ENCODE measurements at places on chromosomes 7 and 10. TPM values are rescaled to one million over a fixed set of nuclear protein-coding genes. Genes with fewer than 3 reads are reported as not detected.

GRCh38 chr7:144489504-144489903 lies 86.0 kb upstream of the NOBOX start:
- H3K36me3 ChIP-seq: no peaks in the 10 kb centered on the region
- H3K27ac ChIP-seq: no peak overlapping the region
- H3K27me3 ChIP-seq: no peaks in the 10 kb centered on the region
- H3K4me1 ChIP-seq: no peaks in the 10 kb centered on the region
- no peak for DNase-seq

DNA sequence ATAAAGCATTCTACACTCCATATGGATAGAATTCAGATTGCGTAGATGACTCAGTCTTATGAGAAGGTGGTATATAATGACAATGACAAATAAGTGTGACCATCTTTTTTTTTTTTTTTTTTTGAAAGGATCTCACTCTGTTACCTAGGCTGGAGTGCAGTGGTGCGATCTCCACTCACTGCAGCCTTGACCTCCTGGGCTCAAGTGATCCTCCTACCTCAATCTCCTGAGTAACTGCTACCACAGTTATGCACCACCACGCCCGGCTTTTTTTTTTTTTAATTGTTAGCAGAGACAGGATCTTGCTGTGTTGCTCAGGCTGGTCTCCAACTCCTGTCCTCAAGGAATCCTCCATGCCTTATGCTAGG lies 43.2 kb upstream of the NRP1 start:
- H3K4me1 ChIP-seq: no peaks in the 10 kb centered on the region
- H3K36me3 ChIP-seq: no peaks in the 10 kb centered on the region
- no peak for DNase-seq
- H3K27ac ChIP-seq: no peak overlapping the region
- H3K4me3 ChIP-seq: no peak overlapping the region

DNA sequence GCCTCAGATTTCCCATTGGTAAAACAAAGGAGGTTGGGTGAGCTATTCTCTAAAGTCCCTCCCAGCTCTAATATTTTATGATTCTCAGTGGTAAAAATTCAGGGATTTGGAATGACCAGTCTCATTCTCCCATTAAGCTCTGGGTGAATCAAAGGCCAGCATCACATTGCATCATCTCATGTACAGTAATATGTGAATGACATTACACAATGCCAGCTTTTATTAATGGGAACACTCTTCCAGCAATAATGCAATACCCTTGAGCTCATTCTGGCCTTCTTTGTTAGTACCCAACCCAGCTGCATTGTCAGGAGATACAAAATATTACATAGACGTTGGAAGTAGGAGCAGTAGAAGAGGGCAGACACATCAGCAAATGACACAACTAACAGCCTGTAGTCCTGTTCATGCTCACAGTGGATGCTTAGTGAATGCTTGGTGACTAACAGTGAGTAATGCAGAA lies 100.0 kb upstream of the EGR2 start:
- H3K4me3 ChIP-seq: no peak overlapping the region
- H3K27ac ChIP-seq: no peak overlapping the region
- H3K36me3 ChIP-seq: no peaks in the 10 kb centered on the region
- H3K27me3 ChIP-seq: no peaks in the 10 kb centered on the region

- peaks cover 12% of the 10 kb centered on the region for H3K4me1 ChIP-seq
- H3K4me3 ChIP-seq: no peak overlapping the region
- H3K27ac ChIP-seq: no peak overlapping the region
- no peak for DNase-seq
Measured at GRCh38 chr10:10828623-10829022, 189.0 kb upstream of the CELF2 start.

- no peaks in the 10 kb centered on the region for H3K27me3 ChIP-seq
- no peaks in the 10 kb centered on the region for H3K4me1 ChIP-seq
- no peak overlapping the region for H3K27ac ChIP-seq
- no peaks in the 10 kb centered on the region for H3K36me3 ChIP-seq
Measured at GRCh38 chr10:101303087-101303703, 50.8 kb upstream of the BTRC start.

DNA sequence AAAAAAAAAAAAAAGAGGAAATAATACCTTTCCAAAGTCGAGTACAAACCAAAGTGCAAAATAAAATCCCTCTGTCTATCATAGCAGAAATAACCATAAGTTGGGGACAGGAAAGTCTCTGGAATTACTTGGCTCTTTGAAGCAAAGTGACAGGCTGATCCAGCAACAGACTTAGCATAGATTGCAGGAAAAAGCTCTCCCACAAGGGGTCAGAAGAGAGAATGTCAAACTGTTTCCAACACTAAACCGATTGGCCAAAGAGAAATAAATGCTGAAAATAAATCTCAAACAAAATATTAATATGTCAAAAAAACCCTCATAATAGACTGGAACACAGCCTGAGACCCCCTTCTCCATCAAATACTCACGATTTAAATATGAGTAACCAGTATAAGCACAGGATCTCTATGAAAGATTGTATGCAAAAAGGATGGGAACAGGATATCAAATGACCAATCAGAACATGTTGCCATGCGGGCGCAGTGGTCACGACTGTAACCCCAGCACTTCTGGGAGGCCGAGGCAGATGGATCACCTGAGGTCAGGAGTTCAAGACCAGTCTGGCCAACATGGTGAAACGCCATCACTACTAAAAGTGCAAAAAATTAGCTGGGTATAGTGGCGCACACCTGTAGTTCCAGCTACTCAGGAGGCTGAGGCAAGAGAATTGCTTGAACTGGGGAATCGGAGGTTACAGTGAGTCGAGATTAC lies 1000.7 kb upstream of the LRRN3 start:
- H3K27ac ChIP-seq: no peak overlapping the region
- no peaks in the 10 kb centered on the region for H3K27me3 ChIP-seq
- no peaks in the 10 kb centered on the region for H3K36me3 ChIP-seq
- H3K4me3 ChIP-seq: no peak overlapping the region
- DNase-seq: no peak

DNA sequence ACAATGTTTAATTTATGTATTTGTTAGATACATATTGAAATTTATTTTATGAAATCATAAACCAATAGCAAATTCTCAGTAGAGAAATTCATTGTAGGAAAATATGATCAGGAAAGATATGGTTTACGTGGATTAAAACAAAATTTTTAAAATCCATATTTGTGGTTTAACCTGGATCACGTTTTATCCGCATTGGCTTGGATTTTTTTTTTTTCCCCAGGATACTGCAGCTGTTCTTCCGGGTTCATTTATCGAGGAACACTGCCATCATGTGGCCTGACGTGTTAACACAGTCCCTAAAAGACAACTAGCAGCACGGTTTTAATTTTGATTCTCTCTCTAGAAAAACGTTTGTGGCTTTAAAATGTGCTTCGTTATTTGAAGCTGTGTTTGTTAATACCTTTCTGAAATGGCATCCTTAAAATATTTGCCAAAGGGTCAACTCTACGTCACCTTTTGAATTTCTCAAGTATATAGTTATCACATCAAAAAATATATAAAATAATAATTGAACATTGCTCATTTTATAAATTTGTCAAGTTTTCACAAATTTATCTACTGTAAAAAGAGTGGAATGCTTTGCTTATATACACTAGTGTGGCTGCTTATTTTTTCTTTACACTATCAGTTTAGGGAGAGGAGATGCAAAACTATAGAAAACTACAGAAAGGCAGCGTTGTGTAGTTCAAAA lies 8.7 kb upstream of the ASB4 start:
- H3K36me3 ChIP-seq: no peaks in the 10 kb centered on the region
- H3K4me3 ChIP-seq: no peak overlapping the region
- H3K27me3 ChIP-seq: no peaks in the 10 kb centered on the region
- peaks cover 15% of the 10 kb centered on the region for H3K4me1 ChIP-seq
- DNase-seq: peak; percentile 67

GRCh38 chr10:7480742-7481367 lies 70.0 kb upstream of the SFMBT2 start:
- no peak overlapping the region for H3K27ac ChIP-seq
- no peak overlapping the region for H3K4me3 ChIP-seq
- peaks cover 4% of the 10 kb centered on the region for H3K4me1 ChIP-seq
- no peaks in the 10 kb centered on the region for H3K27me3 ChIP-seq
- H3K36me3 ChIP-seq: no peaks in the 10 kb centered on the region

DNA sequence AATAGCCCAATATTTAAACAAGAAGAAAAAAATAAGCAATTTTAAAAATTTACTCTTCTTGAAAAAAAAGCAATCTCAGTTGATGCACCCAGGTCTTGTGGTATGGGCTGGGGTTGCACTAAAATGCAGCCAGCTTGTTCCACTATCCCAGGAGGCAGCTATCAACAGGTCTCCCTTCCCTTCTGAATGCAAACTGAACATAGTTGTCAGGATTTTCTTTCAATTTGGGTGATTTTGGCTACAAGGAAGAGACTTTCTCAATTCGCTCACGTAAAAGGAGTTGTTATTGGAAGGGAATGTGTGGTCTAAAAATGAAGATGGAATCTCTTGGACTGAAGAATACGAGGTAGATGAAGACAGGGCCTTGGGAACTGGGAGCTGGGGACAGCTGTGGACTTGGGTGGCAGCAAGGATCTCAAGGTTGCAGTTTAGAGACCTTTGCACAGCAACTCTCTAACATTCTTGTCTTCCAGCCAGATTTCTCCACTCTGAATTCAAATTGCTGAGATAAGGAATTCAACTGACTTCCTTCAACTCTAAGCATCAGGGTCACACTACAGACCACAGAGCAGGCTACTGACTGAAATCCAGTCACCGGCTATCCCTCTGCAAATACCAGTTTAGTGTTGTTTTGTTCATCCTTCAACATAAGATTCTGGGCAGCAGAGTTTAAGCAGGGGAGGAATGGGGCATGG lies 3.1 kb upstream of the TMEM26 start:
- no peak for DNase-seq
- peaks cover 29% of the 10 kb centered on the region for H3K4me1 ChIP-seq
- no peak overlapping the region for H3K4me3 ChIP-seq
- H3K27me3 ChIP-seq: no peaks in the 10 kb centered on the region
- no peak overlapping the region for H3K27ac ChIP-seq
- no peaks in the 10 kb centered on the region for H3K36me3 ChIP-seq

UCN3 gene
- not detected for total RNA-seq

TAS2R40 gene
- total RNA-seq: not detected

OGDHL gene
- 0.10 TPM for total RNA-seq

RP9 gene
- 8.6 TPM for total RNA-seq

PON3 gene
- total RNA-seq: 23.0 TPM

PFKP gene
- total RNA-seq: 35.6 TPM
